Bronchial epithelial cell (primary cell): ENCODE measurements at places on chromosomes 1 and 21.

DNA sequence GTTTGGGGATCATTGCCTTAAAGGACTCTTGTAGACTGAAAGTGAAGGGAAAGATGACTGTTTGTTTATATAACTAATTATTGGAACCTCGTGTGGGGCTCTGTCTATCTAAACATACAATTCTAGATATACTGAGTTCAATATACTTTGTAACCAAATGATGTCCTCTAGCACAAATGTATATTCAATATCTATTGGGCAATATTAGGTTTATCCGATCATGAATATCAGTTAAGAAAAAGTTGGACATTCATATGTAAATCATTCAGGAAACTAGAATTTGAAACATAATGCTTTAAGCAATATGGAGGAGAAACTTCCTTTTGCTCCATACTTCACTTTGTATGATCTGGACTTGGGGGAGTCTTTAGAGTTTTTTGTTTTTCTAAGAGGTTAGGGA is 8.9 kb upstream of the RC3H1 start:
- DNase-seq: no peak

GRCh38 chr1:72117621-72118020 is 164.7 kb downstream of the NEGR1 start:
- DNase-seq: no peak

GRCh38 chr1:150262388-150263320 is 5.1 kb downstream of the CA14 start:
- DNase-seq: peak; percentile 89

GRCh38 chr1:217311766-217312165 is 319.1 kb downstream of the GPATCH2 start:
- no peak for DNase-seq

GRCh38 chr1:18110968-18111367 is 3.4 kb downstream of the IGSF21 start:
- DNase-seq: no peak

DNA sequence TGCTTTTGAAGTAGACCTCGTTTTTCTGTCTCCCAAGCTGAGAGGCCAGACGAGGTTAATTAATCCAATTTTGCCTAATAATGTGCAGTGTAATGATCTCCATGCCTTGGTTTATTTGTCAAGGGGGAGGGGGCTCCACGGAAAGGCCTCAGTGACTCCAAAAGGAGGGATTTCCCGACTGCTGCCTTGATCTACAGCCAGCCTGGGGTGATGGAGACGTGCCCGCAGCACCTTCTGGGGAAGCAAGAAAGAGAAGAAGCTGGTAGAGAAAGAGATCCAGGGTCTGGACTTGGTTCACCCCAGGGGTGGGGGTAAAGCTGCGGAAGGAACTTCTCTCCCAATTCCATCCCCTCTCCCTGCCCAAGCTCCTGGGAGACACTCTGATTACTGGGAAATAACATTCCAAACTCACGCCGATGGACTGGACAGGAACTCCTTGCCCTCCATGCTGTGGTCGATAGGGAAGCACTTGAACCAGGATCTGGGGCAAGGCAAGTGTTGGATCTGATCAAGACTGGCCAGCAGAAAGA is 44.1 kb upstream of the SIM2 start:
- DNase-seq: no peak

GRCh38 chr1:7582460-7582972 is 188.6 kb upstream of the VAMP3 start:
- DNase-seq: no peak

GRCh38 chr1:35931446-35932157 is 697 bp downstream of the AGO3 start:
- peak; percentile 32 for DNase-seq

GRCh38 chr1:161473348-161473747 is 31.9 kb upstream of the FCGR2A start:
- DNase-seq: no peak

DNA sequence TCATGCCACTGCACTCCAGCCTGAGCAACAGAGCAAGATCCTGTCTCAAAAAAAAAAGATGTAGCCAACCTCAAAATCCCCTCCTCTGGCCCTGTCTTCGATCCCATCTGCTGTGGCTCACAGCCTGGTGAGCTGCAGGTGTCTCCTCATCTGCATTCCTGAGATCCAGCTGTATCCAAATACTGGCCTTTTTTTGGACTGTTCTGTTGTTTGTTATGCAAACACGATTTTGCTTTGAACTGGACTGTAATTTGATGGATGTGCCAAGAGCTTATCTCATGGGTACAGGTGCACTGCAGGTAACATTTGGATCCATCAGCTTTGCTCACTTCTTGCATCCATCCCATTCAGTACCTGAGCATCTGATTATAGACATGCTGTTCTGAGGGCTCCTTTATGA is 14.1 kb upstream of the FAM43B start:
- DNase-seq: no peak

- DNase-seq: peak; percentile 30
Measured at GRCh38 chr1:97340951-97341350, 579.9 kb downstream of the DPYD start.

DNA sequence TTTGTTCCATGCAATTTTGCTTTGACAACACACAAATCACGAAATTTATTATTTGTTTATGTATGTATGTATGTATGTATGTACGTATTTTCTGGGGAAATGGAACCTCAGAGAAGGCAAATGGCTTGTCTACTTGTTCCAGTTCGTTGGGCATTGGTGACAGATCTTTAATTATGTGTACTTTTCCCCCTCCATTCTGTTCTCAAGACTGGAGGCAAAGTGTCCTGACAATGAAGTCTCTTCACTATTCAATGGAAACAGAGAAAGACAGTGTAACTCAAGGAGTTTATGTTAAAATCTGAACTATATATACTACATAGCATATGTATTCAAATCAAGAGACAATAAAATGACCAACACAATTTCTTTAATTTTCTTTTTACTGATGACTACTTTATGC is 245.7 kb upstream of the PTBP2 start:
- DNase-seq: no peak

GRCh38 chr1:115547696-115548095 is 94.1 kb upstream of the VANGL1 start:
- no peak for DNase-seq

DNA sequence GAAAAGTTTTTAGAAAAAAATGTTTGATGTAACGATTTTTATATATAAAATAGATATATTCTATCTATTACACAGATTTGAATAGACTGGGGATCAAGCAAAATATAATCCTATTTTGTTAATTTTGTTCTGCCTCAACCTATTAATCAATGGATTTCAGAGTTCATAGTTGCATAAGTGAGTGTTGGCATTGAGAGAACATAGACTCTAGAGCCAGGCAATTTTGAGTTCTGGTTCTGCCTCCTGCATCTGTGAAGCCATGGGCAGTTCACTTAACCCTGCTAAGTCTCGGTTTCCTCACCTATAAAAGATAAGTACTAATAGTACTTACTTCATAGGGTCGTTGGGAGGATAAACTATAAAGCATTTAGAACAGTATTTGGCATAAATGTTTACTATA is 13.6 kb upstream of the PKN2 start:
- DNase-seq: no peak

- peak; percentile 88 for DNase-seq
Measured at GRCh38 chr21:22855581-22855980, 1857.4 kb downstream of the NCAM2 start.

DNA sequence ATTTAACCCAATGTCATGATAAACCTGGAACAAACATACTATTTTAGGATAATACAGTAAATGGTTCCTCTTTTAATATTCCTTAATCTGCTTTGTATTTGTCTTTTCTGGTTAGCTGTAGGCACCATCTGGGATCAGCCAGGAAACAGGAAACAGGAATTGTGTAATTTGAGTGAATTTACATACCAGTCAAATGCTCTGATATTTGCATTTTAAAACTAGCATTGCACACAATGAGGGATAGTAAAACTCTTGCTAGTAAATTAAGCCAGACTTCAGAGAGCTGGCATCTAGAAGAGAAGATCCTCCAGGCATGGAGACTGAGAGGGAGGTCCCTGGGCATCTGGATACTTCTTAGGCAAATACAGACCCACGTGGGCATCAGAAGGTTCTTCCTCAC is 103.5 kb downstream of the HMCN1 start:
- no peak for DNase-seq

DNA sequence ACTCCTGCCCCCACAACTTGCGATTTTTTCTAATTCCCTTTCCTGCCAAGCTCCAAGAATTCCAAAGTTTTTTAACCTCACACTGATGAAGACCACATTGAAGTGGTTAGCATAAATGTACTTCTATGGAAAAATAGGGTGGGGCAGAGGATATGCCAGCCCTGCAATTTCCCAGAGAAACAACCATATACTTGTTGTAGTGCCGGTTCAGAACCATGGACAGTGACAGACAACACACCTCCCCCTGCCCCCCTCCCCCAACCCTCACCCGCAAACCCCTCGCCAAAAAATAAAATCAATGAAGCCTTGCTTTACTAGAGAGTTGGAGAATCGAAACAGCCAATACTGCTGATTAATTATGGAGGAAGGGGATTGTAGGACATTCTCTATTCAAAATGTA is 109.5 kb upstream of the GRIK3 start:
- DNase-seq: no peak

DNA sequence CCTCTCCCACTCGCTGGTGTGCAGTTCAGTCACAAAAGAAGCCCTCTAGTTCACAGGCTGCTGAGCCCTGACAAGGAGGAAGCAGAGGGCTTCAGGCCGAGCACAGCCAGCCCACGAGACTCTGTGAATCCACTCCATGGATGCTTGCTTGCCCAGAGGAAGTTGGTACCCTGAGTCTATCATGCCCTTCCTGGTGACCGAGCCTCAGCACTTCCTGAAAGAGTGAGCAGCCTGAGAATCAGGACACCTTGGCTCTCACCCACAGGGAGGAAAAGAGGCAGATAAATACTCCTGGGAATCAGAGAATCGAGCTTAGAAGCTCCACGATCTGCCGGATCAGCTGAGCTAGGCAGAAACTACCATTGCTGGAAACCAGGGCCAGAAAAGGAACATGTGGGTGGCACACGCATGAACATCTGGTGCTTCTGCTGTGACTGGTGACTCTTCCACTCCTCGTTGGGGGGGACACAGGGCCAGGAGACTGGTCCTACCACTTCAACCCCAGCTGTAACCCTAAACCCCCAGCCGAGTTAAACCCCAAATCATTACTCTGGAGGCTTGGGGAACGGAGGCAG is 376.3 kb upstream of the CAMK1G start:
- no peak for DNase-seq

GRCh38 chr1:238492271-238492670 is 601.5 kb upstream of the ZP4 start:
- DNase-seq: no peak

DNA sequence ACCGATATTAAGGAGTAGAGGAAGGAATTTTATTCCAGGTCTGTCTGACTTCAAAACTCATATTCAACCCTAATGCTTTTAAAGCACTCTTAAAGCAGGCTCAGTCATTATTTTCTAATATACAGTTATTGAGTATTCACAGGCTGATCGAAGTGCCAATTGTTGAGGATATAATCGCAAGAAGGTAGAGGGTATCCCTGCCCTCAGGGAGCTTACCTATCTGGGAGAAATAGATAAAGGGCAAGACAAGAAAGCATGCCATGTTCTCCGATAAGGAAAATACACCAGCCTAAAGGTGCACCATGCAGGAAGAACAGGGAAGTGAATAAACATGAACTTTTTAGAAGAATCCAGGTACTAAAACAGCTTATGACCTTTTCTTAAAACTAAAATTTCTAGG is 361.2 kb downstream of the SMYD3 start:
- DNase-seq: no peak

DNA sequence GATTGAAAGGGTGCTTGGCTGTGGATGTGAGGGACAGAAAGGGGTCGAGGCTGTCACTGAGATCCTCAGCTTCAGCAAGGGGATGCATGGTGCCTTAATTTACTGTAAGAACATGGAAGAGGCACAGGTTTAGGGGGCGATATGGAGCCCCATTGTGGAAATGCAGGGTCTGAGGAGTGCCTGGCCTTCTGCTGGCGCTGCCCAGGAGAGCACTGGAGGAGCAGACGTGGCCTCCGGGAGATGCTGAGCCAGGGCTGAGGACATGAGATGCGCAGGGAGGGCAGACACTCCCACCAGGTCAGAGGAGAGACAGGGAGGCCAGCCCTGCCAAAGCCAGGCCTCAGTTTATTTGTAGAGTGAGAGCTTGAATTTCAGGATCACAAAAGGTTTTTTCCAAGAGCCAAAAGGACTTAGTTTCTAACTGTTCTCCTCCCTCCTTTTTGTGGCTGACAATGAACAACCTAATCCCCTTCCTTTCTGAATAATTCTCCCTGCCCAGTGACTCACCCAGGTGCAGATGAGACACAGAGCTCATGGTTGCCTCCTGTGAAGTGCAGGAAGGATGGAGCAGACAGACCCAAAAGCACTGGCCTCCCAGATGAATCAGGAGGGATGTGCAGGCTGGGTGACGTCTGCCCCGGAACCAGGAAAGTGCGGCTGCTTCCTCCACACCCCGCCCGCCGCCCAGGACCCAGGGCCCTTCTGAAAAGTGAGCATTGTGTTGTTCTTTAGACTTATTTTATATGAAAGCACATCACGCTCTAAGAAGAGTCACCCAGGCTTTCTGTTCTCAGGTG is 73.0 kb upstream of the TMPRSS2 start:
- peak; percentile 95 for DNase-seq

DNA sequence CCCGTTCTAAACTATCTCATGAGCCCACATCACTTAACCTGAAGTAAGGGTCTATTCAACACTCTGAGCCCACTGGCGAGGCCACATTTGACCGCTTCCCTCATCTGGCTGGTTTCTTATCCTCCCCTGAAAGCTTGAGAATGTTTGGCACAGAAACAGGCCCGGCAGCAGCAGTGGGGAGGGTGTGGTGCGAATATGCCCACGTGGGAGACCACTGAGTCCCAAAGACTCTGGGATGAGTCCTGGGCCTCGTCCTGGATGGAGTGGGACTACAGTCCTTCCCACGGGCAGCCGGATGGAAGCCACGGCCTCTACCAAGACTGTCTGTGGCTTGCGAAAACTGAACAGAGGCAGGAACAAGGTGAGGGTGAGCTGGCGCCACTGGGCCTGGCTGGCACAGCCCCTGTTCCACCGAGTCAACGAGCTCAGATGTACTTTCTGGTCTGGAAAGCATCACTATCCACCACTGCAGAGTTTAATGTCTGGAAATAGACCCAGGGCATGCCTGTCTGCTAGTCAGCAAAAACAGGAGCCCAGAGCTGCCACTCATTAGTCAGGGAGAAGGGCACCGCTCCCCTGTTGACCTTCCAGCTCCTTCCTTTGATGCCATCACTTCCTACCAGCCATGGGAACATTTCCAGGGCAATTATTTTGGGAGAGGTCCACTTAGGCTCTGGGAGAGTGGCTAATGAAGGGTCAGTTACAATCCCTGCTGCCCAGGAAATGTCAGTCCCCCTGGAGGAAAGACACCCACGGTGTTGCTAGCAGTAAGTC is 386.6 kb downstream of the MATN1 start:
- no peak for DNase-seq

GRCh38 chr1:45999507-45999906 is 132.9 kb downstream of the PIK3R3 start:
- DNase-seq: no peak

DNA sequence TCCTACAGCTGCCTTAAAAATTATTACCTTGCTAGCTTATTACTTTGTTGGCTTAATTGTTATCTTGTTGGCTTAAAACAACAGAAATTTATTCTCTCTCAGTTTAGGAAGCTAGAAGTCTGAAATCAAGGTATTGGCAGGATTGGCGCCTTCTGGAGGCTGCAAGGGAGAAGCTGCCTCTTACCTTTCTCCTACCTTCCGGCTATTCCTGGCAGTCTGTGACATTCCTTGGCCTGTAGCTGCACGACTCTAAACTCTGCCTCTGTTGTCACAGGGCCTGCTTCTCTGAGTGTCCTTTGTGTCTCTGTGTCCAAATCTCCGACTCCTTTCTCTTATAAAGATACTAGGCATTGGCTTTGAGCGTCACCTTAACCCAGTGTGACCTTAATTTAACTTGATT is 579.9 kb upstream of the B3GALT2 start:
- no peak for DNase-seq
